Large intestine (tissue), 12 donors: ENCODE measurements at places on chromosomes 4 and X. TPM values are rescaled to one million over a fixed set of nuclear protein-coding genes. Genes with fewer than 3 reads are reported as not detected.

Gene UGT2A1
- 0.04 TPM for polyA plus RNA-seq

Gene TXLNG
- 17.0 TPM for polyA plus RNA-seq

DNA sequence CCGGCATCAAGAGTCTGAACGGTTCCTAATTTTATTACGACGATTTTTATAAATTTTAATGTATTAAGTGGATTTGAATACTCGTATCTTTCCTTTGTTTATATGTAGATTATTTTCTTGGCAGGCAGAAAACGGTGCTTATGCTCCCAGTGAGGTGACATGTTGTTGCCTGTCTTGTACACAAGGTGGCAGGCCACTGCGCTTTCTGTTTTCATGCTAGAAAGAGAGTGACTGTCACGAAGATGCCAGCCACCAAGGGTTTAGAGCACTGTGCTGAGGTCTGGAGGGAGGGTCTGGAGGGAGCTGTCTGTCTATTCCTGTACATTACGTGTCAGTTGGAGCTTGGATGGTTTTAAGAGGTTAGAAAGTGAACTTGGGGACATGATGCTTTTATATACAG is 87.7 kb downstream of the SHROOM2 start:
- H3K4me1 ChIP-seq, result no peaks in the 10 kb centered on the region
- H3K4me3 ChIP-seq, result no peak overlapping the region
- peaks cover 2% of the 10 kb centered on the region for H3K36me3 ChIP-seq
- no peak for DNase-seq
- H3K27me3 ChIP-seq, result no peaks in the 10 kb centered on the region

DNA sequence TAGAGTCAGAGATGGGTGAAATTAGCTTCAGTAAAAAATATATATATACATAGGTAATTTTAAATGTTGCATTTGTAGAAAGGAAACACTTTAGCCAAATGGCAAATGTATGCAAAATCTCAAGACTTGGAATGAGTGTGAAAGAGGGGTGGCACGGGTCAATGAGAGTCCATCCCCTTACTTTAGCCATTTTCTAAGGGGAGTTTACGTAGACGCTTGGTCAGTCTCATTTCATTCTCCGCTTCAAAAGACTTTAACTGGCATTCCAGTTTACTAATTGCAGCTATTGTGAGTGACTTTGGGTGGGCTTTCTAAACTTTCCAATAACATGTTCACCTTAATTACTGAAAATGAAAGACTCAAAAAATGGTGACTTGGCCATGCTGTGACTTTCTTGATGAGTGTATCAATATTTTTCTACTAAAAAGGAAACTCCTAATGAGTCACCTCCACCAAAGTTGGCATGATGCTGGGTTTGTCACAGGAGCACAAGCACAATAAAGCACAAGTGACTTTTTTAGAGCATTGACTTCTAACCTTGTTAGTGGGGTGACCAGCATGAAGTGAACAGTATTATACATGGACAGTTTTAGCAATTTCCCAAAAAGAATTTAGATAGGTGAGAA is 356.0 kb upstream of the RASGEF1B start:
- H3K4me3 ChIP-seq, result no peak overlapping the region
- H3K27me3 ChIP-seq, result no peaks in the 10 kb centered on the region
- H3K4me1 ChIP-seq, result no peaks in the 10 kb centered on the region
- no peaks in the 10 kb centered on the region for H3K36me3 ChIP-seq

DNA sequence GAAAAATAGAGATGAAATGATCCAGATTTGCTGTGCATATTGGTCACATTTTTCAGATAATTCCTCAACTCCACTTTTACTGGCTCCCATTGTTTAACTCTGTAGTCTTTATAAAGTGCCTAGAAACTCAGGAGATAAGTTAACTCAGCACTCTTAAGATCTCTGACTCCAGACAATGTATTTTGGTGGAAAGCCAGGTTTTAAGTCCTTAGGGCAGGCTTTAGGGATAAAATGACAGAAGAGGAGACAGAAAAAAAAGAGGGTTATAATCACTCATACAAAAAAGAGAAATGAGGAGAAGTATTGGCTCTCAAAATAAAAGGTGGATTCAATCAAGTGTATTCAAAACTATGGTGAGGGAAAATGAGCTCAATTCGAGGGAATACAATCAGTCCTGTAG is 674.8 kb upstream of the INTU start:
- DNase-seq, result no peak
- no peaks in the 10 kb centered on the region for H3K4me1 ChIP-seq
- H3K36me3 ChIP-seq, result no peaks in the 10 kb centered on the region
- H3K27me3 ChIP-seq, result no peaks in the 10 kb centered on the region

DNA sequence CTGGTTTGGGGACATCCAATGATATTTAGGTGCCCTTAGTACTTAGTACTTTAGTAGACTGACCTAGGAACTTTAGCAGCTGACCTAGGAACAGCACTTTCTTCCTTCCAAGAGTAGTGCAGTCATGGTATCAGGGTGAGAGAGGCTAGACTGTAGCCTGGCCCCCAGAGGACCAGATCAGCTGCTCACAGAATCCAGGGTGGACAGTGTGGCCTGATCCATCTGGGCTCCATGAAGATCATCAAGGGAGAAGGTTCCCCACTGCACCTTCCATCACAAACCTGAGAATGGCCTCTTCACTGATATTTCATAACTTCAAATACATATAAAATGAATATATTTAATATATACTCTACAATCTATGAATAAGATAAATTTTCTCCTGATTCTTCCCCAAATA is 59.0 kb upstream of the TLR3 start:
- H3K27me3 ChIP-seq, result no peaks in the 10 kb centered on the region
- DNase-seq, result no peak

- H3K27me3 ChIP-seq, result no peaks in the 10 kb centered on the region
- DNase-seq, result peak; percentile 21
- no peaks in the 10 kb centered on the region for H3K4me1 ChIP-seq
- H3K27ac ChIP-seq, result no peak overlapping the region
- no peak overlapping the region for H3K4me3 ChIP-seq
- H3K36me3 ChIP-seq, result no peaks in the 10 kb centered on the region
These were observed 27.5 kb downstream of the CCDC149 start for GRCh38 chr4:24885342-24885741.

DNA sequence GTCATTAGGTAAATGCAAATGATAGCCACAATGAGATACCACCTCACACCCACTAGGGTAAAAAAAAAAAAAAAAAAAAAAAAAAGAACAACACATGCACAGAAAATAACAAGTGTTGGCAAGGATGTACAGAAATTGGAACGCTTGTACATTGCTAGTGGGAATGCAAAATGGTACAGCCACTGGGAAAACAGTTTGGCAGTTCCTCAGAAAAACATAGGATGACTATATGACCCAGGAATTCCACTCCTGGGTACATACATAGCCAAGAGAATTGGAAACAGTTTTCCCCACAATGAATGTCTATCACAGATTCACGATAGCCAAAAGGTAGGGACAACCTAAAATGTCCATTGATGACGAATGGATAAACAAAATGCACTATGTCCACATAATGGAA is 161.3 kb upstream of the MAMLD1 start:
- no peak overlapping the region for H3K27ac ChIP-seq
- no peak overlapping the region for H3K4me3 ChIP-seq
- no peaks in the 10 kb centered on the region for H3K4me1 ChIP-seq
- no peaks in the 10 kb centered on the region for H3K27me3 ChIP-seq
- H3K36me3 ChIP-seq, result no peaks in the 10 kb centered on the region

DNA sequence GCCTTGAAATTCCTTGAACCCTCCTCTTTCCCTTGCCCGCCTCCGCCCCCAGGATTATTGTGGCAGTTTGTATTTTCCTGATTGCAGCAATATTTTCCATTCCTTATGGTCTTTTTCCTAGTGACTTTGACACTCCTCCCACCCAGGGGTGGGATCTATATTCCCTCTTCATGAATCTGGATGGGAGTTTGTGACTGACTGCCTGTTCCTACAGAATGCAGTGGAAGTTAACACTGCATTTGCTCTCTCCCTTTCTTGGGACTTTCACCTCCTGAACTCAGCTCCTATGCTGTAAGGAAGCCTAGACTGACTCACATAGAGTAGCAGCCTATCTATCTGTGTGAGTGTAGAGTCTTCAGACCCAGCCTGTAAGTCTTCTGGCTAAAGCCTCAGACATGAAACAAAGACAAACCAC is 2.2 kb downstream of the FUNDC2 start:
- peaks cover 9% of the 10 kb centered on the region for H3K4me1 ChIP-seq
- no peaks in the 10 kb centered on the region for H3K27me3 ChIP-seq
- no peaks in the 10 kb centered on the region for H3K36me3 ChIP-seq
- DNase-seq, result peak; percentile 9

DNA sequence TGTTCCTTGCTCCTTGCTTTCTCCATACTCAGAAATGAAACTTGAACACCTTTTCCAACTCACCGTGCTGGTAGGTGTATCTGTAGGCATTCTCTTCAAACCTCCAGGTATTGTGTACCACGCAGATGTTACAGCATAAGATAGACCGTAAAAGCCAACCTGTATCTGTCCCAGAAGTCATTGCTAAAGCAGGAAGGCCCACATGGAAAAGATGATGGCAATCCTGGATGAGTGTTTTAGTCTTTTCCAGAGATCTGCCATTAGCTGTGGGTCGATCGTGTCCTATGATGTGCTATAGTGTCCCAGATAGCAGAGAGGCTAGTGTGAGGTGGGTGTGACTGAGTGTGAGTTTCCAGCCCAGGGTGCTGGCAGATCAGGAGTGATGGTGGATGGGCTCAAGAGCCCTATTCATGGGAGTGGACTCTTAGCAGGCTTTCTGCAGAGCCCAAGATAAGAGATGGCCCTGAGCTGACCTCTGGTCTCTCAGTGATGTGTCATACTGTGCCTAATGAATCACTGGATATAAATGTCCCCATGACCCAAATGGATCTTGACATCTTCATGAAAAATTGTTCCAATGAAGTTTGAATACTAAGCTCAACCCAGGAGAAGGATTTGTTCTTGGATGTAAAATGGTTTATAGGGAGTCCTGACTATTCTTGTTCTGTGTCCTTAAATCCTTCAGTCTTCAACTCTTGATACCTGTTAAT is 69.1 kb upstream of the WDR1 start:
- H3K4me3 ChIP-seq, result no peak overlapping the region
- no peaks in the 10 kb centered on the region for H3K36me3 ChIP-seq
- no peak overlapping the region for H3K27ac ChIP-seq
- DNase-seq, result no peak
- peaks cover 8% of the 10 kb centered on the region for H3K27me3 ChIP-seq
- H3K4me1 ChIP-seq, result no peaks in the 10 kb centered on the region
